ENCODE measurements at places on chromosomes 6 and 20. TPM values are rescaled to one million over a fixed set of nuclear protein-coding genes. Genes with fewer than 3 reads are reported as not detected.

DNA sequence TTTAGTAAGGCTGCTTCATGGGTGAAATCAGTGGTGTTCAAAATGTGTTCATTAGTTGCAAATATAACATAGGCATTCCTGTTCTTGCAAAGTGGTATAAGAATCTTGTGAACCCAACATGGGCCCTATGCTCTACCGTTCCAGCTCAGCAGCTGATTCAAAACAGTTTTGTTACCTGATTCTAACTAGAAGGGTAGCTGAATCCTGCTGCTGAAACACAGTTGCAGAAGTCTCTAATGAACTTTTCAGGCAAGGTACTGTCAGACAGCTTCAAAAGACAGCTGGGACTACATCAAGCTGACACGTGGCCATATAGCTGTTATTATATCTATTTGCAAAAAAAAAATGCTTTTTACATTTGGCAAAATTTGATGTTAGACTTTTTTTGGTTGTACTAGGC, 22.7 kb downstream of the THEMIS start:
- no peak overlapping the region for H3K4me3 ChIP-seq
- H3K27me3 ChIP-seq = no peaks in the 10 kb centered on the region
- no peak overlapping the region for H3K27ac ChIP-seq
- DNase-seq = no peak
- no peaks in the 10 kb centered on the region for H3K4me1 ChIP-seq

DNA sequence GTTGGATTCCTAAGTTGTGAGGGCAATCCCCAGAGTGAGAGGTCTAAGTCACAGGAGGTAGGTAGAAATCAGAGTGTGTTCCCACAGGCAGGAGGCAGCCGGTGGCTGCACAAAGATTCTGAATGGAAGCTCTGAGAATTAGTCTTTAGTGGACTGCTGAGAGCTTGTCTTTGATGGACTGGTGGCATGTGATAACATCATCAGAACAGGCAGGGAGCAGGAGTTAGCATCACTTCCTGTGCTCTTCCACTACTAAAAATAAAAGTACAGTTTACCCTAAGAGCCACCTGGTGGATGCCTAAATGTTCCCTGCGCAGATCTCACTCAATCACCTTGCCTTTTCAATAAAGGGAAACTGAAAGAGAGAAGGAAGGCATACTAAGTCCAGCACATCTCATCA, 294.6 kb upstream of the POU3F2 start:
- no peak for DNase-seq
- H3K4me1 ChIP-seq = no peaks in the 10 kb centered on the region
- no peaks in the 10 kb centered on the region for H3K36me3 ChIP-seq
- no peak overlapping the region for H3K4me3 ChIP-seq

GRCh38 chr20:37573626-37574198, 46.0 kb upstream of the BLCAP start:
- no peak for DNase-seq
- H3K4me3 ChIP-seq = no peak overlapping the region
- no peaks in the 10 kb centered on the region for H3K27me3 ChIP-seq
- H3K36me3 ChIP-seq = no peaks in the 10 kb centered on the region
- no peak overlapping the region for H3K27ac ChIP-seq

The CLPSL2 gene
- not detected for total RNA-seq

The ZSCAN23 gene
- total RNA-seq = 0.55 TPM

The PKIB gene
- total RNA-seq = 0.95 TPM

All from natural killer cell (primary cell).